ENCODE measurements at places on chromosomes 6 and 20. TPM values are rescaled to one million over a fixed set of nuclear protein-coding genes. Genes with fewer than 3 reads are reported as not detected.

- no peak for DNase-seq
- H3K36me3 ChIP-seq = no peaks in the 10 kb centered on the region
- H3K27ac ChIP-seq = no peak overlapping the region
- H3K4me1 ChIP-seq = no peaks in the 10 kb centered on the region
- peaks cover 23% of the 10 kb centered on the region for H3K27me3 ChIP-seq
These were observed 23.3 kb downstream of the MICA start for GRCh38 chr6:31426395-31427354.

DNA sequence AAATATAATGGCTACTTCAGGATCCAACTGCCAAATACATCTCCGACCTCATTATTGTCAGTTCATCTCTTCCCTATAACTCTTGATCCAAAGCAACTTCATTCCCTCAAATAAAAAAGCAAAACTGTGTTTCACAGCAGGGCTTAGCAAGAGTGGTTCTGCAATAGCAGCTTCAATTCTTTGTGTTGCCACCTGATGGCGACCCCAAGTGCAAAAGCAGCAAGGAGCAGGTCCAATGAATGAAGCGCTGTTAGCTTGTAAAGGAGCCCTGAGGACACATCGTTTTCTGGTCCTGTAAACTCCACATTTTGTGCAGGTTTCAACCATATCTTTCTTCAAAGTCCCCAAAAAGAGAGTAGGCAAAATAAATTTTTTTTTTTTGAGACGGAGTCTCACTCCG lies 19.6 kb downstream of the RTN4IP1 start:
- peak; percentile 29 for DNase-seq
- H3K4me3 ChIP-seq = no peak overlapping the region
- H3K27me3 ChIP-seq = no peaks in the 10 kb centered on the region
- peaks cover 26% of the 10 kb centered on the region for H3K4me1 ChIP-seq
- no peak overlapping the region for H3K27ac ChIP-seq
- H3K36me3 ChIP-seq = peaks cover 13% of the 10 kb centered on the region

DNA sequence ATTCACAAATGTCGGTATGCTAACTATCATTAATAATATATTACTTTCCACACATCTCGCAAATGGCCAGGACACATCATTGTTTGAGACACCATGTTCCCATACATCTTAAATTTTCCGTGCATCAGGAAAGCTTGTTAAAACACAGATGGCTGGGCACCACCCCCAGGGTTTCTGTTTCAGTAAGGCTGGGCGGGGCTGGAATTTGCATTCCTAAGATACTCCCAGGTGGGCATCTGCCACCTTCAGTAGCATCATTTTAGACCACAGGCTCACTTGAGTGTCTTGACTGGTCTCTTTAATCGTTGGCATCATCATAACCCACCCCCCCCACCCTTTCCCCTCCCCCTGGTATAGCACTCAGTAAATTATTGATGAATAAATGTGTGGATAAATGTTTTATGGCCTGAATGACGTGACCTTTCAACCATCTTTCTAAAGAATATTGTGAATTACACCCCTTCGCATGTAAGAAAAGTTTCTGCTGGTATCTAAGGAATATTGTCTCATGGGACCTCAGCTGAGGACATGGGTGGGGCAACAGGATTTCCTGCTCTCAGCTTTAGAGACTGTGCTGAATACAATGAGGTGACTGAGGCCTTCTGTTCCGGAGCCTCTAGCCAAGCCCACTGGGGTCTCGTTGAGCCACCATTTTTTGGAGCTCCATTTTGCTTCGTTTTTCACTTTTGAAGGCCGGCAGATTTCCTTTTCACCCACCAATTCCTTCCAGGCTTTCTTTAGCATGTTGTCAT lies 124.1 kb upstream of the NEDD9 start:
- peaks cover 60% of the 10 kb centered on the region for H3K4me1 ChIP-seq
- DNase-seq = no peak
- H3K27ac ChIP-seq = peak overlapping the region; percentile 70
- peaks cover 72% of the 10 kb centered on the region for H3K36me3 ChIP-seq

GRCh38 chr6:156698239-156699016 lies 78.8 kb upstream of the ARID1B start:
- no peak overlapping the region for H3K4me3 ChIP-seq
- DNase-seq = no peak
- peaks cover 7% of the 10 kb centered on the region for H3K4me1 ChIP-seq
- no peaks in the 10 kb centered on the region for H3K36me3 ChIP-seq
- H3K27me3 ChIP-seq = peaks cover 9% of the 10 kb centered on the region

DNA sequence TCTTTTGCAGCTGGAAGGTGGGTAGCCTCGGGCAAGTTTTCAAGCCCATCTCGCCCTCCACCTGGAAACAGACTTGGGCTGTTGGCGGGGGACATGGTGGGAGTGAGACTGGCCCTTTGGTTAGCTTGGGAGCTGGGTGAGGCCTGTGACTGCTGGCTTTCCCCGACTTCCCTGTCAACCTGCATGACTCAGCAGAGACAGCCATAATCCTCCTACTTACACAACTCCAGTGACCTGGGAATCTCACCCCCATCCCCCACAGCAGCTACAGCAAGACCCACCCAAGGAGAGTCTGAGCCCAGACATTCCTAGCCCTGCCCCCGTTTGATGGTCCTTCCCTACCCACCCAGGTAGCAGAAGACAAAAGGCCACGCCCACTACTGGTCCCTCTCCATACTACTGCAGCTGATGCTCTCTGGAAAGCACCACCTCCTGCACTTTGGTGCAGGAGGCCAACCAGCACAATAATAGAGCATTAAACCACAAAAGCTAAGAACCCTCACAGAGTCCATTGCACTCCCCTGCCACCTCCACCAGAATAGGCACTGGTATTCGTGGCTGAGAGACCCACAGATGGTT lies 188.4 kb downstream of the TRDN start:
- H3K27ac ChIP-seq = no peak overlapping the region
- H3K27me3 ChIP-seq = no peaks in the 10 kb centered on the region
- H3K4me1 ChIP-seq = no peaks in the 10 kb centered on the region
- H3K36me3 ChIP-seq = no peaks in the 10 kb centered on the region
- H3K4me3 ChIP-seq = no peak overlapping the region

- H3K4me1 ChIP-seq = no peaks in the 10 kb centered on the region
- DNase-seq = no peak
These were observed 105.2 kb downstream of the MAP7 start for GRCh38 chr6:136445063-136445462.

DNA sequence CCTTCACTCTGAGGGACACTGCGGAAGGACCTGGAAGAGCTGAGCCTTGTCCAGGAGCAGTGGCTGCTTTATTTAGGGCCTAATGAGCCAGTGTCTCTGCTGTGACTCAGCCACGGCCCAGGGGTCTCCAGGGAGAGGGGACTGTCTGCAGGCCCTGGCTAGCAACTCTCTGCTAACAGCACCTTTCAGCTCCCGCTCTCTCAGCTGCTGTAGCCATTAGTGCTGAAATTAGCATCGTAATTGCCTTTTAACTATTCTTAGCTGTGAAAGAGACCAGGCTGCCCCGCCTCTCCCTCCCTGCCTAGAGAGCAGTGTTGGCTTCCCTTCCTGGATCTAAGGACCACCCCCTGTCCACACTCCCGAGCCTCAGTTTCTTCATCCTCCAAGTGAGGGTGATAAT lies 53.1 kb upstream of the SLC32A1 start:
- peaks cover 6% of the 10 kb centered on the region for H3K4me1 ChIP-seq
- DNase-seq = no peak
- H3K27me3 ChIP-seq = peaks cover 36% of the 10 kb centered on the region
- no peaks in the 10 kb centered on the region for H3K36me3 ChIP-seq
- no peak overlapping the region for H3K27ac ChIP-seq

DNA sequence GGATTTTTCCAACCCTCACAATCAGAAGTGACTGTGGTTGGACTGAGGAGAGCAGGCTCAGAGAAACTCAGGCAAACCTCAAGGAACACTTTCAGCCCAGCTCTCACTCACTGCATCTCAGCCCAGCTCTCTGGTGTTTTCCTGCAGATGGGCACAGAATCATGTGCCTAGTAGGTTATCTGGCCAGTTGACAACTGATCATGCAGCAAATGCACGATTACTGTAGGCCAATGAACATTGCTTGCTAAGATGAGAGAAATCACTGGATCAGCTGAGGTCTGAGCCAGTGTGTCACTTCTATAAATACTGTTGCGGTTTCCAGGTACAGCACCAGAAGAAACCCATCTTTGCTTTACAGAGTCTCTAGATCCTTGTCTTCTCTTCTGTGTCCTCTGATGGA lies 540.5 kb downstream of the CD83 start:
- H3K27me3 ChIP-seq = peaks cover 5% of the 10 kb centered on the region
- peaks cover 38% of the 10 kb centered on the region for H3K4me1 ChIP-seq
- H3K27ac ChIP-seq = no peak overlapping the region

GRCh38 chr6:155561257-155561965 lies 105.8 kb upstream of the NOX3 start:
- H3K4me3 ChIP-seq = no peak overlapping the region
- peaks cover 2% of the 10 kb centered on the region for H3K27me3 ChIP-seq
- H3K36me3 ChIP-seq = no peaks in the 10 kb centered on the region
- no peak for DNase-seq
- H3K4me1 ChIP-seq = no peaks in the 10 kb centered on the region
- no peak overlapping the region for H3K27ac ChIP-seq

- no peak overlapping the region for H3K4me3 ChIP-seq
- no peaks in the 10 kb centered on the region for H3K27me3 ChIP-seq
- H3K4me1 ChIP-seq = no peaks in the 10 kb centered on the region
- DNase-seq = no peak
- H3K27ac ChIP-seq = no peak overlapping the region
- H3K36me3 ChIP-seq = no peaks in the 10 kb centered on the region
These were observed 114.8 kb downstream of the PKHD1 start for GRCh38 chr6:51972659-51973058.

DNA sequence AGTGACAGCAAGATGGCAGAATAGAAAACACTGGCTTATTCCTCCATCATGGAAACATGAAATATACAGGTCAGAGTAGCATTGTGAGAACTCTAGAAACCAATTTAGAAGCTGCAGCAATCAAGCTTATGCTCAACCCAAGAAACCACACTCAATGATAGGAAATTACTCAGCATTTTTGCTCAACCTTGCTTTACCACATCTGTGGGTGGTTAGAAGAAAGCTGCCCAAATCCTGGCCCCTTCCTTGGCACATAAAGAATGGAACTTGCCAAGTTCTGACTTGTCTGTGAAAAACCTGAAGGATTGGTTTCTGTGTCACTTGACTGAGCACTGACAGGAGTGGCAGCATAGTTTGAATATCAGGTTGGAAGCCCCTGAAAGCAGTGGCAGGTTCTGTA lies 108.0 kb upstream of the MOCS1 start:
- H3K4me3 ChIP-seq = no peak overlapping the region
- no peak overlapping the region for H3K27ac ChIP-seq
- peaks cover 3% of the 10 kb centered on the region for H3K4me1 ChIP-seq
- H3K27me3 ChIP-seq = peaks cover 2% of the 10 kb centered on the region
- no peak for DNase-seq

GRCh38 chr20:17714597-17714996 lies 14.8 kb downstream of the BANF2 start:
- DNase-seq = no peak
- no peaks in the 10 kb centered on the region for H3K27me3 ChIP-seq
- no peaks in the 10 kb centered on the region for H3K4me1 ChIP-seq
- H3K27ac ChIP-seq = no peak overlapping the region
- H3K4me3 ChIP-seq = no peak overlapping the region

Gene PTCRA
- not detected for total RNA-seq

DNA sequence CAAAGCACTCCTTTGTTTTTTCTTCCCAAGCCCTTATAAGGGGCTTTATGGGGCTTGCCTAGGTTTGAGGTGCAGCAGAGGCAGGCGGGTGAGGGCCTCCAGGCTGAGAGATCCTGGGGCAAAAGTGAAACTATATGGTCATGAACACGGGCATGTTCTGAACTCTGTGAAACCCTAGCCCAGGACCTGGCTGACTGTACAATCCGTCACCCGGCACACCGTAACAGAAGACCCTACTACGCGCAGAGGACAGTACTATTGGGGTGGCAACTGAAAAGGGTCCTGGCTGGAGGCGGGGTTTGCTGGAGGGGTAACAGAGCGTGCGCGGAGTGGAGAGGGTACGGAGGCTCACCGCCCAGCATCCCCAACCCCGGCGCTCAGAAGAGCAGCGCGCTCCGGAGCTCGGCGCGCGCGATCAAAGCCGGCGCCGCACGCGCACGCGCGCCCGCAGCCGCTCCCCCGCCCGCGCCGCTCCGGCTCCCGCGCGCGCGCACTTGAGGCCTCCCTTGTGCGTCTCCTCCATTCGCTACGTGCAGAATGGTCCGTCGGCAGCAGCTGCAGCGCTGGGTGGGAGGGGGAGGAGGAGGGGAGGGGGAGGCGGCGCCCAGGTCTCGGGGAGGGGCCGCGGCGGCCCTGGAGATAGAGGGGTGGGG lies 54.2 kb downstream of the MRPL14 start:
- H3K36me3 ChIP-seq = peaks cover 2% of the 10 kb centered on the region
- peaks cover 29% of the 10 kb centered on the region for H3K4me1 ChIP-seq
- H3K27ac ChIP-seq = peak overlapping the region; percentile 93
- peak overlapping the region; percentile 93 for H3K4me3 ChIP-seq

DNA sequence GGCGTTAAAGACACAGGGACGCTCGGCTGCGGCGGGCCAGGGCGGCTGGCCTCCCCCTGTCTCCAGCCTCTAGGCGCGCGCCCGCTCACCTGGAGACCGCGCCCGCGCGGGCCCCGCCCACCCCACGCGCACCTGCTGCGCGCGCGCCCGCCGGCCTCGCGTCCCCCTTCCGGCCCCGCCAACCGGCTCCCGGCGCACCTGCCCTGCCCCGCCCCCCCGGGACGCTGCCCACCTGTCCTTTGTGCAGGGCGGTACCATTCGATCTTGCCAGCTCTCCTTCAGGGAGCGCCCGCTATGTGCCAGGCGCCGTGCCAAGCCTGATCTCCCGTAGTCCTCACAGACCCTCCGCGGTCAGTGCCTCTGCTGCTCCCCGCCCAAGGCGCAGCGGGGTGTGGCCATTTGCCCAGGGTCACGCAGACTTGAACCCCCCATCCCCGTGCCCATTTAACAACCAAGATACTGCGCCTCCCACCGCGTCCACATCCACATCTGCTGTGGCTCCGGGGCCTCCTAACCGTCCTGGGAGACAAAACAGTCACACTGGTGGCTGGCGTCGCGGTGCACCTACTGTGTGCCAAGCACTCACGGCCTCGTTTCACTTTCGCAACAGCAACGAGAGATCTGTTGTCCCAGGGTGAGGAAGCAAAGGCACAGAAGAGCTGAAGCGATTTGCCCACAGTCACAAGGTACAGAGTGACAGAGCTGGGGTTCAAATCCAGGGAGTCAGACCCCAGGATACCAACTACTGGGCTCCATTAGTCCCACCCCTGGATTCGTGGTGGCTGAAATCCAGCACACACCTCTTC lies 48.1 kb downstream of the NOL4L start:
- no peaks in the 10 kb centered on the region for H3K27me3 ChIP-seq
- peak overlapping the region; percentile 98 for H3K27ac ChIP-seq
- DNase-seq = peak; percentile 84
- peaks cover 19% of the 10 kb centered on the region for H3K36me3 ChIP-seq
- peak overlapping the region; percentile 95 for H3K4me3 ChIP-seq
- H3K4me1 ChIP-seq = peaks cover 84% of the 10 kb centered on the region

DNA sequence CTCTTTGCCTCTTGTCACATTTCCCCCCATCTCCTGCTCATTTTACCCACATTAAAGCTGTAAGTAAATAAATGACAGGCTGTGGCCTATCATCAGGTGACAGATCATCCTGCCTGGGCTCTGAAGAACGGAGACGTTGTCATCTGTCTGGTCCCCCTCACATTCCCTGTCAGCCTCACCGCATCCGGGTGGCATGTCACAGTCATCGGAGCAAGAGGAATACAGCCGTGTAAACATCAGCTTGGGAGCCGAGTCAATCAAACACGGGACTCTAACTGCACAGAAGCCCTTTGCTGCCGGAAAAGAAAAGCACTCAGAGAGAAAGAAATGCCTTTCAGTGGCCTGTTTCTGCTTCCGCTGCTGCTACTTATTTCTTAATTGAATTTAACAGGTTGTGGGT lies 371.9 kb upstream of the ID4 start:
- H3K4me3 ChIP-seq = no peak overlapping the region
- no peaks in the 10 kb centered on the region for H3K27me3 ChIP-seq
- H3K36me3 ChIP-seq = no peaks in the 10 kb centered on the region
- no peaks in the 10 kb centered on the region for H3K4me1 ChIP-seq

GRCh38 chr6:111987295-111987694 lies 66.6 kb upstream of the CCN6 start:
- DNase-seq = no peak
- peaks cover 81% of the 10 kb centered on the region for H3K4me1 ChIP-seq
